Daoy (cell line): ENCODE measurements at places on chromosomes 11 and 22. TPM values are rescaled to one million over a fixed set of nuclear protein-coding genes. Genes with fewer than 3 reads are reported as not detected.

Gene TTC36
- total RNA-seq = 0.69 TPM in 1 of 2 replicates, not detected in the other

Gene P2RX3
- not detected in 2 replicates for total RNA-seq

Gene ACTN3
- not detected in 2 replicates for total RNA-seq

Gene IRAG1
- not detected in 2 replicates for total RNA-seq

Gene LIPT2
- 6.6 and 8.3 TPM in 2 replicates for total RNA-seq

Gene THY1
- total RNA-seq = 146 and 189 TPM in 2 replicates

Gene HTR3B
- total RNA-seq = not detected in 2 replicates

Gene ARHGAP8
- 4.6 and 28.2 TPM in 2 replicates for total RNA-seq

Gene PEX26
- total RNA-seq = 15.4 and 20.8 TPM in 2 replicates

Gene PKP3
- 7.3 and 22.9 TPM in 2 replicates for total RNA-seq

Gene PDGFD
- total RNA-seq = not detected in 2 replicates

Gene APLNR
- total RNA-seq = not detected in 2 replicates

Gene PACSIN3
- total RNA-seq = 32.5 and 38.2 TPM in 2 replicates

Gene GGT5
- not detected in 2 replicates for total RNA-seq

Gene FUT4
- total RNA-seq = 2.5 TPM in 2 replicates

Gene TNRC6B
- 12.6 and 15.1 TPM in 2 replicates for total RNA-seq

Gene PGA5
- not detected in 2 replicates for total RNA-seq

Gene TPBGL
- not detected in 2 replicates for total RNA-seq

Gene NRXN2
- 0.15 and 20.9 TPM in 2 replicates for total RNA-seq

Gene KLHL35
- total RNA-seq = 8.7 and 12.3 TPM in 2 replicates

Gene KCNE3
- 0.06 TPM in 2 replicates for total RNA-seq

Gene RFPL2
- total RNA-seq = not detected in 2 replicates

Gene OR4D11
- not detected in 2 replicates for total RNA-seq

Gene OR8D4
- total RNA-seq = not detected in 2 replicates

Gene KCNK7
- not detected in 2 replicates for total RNA-seq

Gene CD248
- total RNA-seq = 0.06 TPM in 1 of 2 replicates, not detected in the other

Gene FAM227A
- total RNA-seq = 0.06 and 0.80 TPM in 2 replicates

Gene ARHGAP1
- 12.6 and 15.4 TPM in 2 replicates for total RNA-seq

Gene HEPN1
- not detected in 2 replicates for total RNA-seq

Gene OR4P4
- total RNA-seq = not detected in 2 replicates

Gene CTSW
- 0.11 TPM in 1 of 2 replicates, not detected in the other for total RNA-seq
